ENCODE measurements at places on chromosomes 5 and 9.

- DNase-seq = no peak
Observed at GRCh38 chr5:63247651-63248050, 669.0 kb downstream of the LRRC70 start.

GRCh38 chr9:127129718-127130085 lies 7.3 kb upstream of the ANGPTL2 start:
- no peak for DNase-seq

GRCh38 chr5:61496860-61497259 lies 164.8 kb downstream of the ZSWIM6 start:
- no peak for DNase-seq

GRCh38 chr9:72589667-72590521 lies 68.5 kb downstream of the TMC1 start:
- peak; percentile 76 for DNase-seq

GRCh38 chr5:153883854-153884611 lies 154.7 kb downstream of the FAM114A2 start:
- no peak for DNase-seq

- DNase-seq = no peak
Observed at GRCh38 chr5:89016741-89017303, 133.8 kb upstream of the MEF2C start.

- DNase-seq = no peak
Observed at GRCh38 chr9:135136991-135137832, 49.7 kb downstream of the OLFM1 start.

DNA sequence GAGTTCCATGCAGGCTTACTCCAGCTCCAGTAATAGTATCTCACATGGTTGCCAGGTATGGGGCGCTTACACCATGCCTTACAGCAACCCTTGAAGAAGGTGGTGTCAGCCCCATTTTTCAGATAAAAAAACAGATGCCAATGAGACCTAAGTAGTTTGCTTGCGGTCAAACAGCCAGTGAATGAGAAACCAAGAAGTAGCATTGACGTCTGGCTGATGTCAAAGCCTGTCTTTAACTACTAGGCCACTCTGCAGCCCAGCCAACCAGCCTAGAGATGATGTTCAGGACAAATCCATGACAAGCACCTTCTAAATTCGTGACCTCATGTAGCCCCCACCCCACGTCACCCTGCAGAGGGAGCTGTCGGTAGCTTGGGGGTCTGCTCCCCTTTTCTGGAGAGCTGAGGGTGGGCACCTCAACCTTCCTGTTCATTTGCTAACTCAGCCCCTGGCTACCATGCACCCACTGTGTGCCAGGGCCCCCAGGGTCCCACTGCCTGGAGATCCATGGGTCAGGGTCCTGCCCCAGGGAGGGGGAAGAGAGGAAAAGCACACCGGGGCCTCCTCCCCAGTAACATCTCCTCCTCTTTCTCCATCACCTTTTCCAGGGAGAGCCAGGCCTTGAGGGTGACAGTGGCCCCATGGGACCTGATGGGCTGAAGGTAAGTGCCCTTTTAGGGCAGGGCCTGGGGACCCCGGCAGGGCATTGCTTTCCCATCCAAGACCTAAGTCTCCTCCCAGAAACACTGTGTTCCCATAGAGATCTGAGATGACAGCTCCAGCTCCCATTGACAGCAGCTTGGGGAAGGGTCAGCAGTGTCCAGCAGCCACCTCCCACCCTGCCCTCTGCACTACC lies 52.5 kb upstream of the ORM1 start:
- DNase-seq = no peak

GRCh38 chr5:54904425-54904824 lies 81.0 kb downstream of the ESM1 start:
- DNase-seq = no peak

DNA sequence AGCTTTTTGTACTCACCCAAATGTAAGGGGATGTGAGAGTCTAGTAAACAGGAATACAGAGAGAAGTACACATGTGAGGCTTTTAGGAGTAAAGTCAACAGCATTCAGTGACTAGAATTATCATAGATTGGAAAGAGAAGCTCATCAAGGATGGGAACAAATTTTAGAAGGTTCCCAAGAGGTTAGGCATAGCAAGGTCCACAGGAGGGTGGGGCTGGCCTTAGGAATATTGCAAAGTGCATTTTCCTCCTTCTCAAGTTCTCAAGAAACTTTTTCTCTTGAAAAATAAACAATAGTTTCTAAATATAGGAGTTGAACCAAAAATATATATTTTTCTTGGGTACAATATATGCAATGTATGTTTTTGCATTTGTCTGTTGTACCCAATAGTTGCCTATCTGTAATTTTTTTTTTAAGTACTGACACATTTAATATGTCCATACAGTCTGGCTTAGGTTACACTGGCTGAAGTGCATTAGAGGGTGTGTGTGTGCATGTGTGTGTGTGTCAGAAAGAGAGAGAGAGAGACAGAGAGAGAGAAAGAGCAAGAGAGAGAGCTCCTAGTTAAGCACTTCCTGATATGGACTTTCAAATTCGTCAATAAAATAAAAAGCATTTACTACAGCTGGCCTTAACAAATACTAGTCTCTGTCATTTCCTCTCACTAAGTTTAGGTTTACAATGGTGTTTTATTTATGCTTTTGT lies 62.2 kb downstream of the SNX18 start:
- DNase-seq = no peak

- no peak for DNase-seq
Observed at GRCh38 chr9:37417857-37418618, 4.5 kb upstream of the GRHPR start.

GRCh38 chr9:136572003-136572827 lies 26.4 kb upstream of the NOTCH1 start:
- no peak for DNase-seq

DNA sequence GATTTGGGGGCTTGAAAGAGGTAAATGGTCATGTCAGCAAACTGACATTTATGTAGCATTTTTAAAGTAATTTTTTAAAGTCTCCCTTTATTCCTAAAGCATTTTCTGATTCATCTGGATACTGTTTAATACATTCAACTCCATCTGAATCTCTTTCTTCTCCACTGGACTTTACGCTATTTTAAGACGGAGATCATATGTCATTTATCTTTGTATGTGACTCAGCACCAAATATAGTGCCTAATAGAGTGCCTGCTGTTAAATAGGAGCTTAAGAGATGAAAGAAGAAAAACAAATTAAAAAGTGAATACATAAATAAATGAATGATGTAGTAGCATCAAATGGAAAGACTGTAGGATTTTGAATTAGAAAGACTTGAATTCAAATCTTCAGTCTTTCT lies 548.8 kb upstream of the SMC2 start:
- DNase-seq = no peak

DNA sequence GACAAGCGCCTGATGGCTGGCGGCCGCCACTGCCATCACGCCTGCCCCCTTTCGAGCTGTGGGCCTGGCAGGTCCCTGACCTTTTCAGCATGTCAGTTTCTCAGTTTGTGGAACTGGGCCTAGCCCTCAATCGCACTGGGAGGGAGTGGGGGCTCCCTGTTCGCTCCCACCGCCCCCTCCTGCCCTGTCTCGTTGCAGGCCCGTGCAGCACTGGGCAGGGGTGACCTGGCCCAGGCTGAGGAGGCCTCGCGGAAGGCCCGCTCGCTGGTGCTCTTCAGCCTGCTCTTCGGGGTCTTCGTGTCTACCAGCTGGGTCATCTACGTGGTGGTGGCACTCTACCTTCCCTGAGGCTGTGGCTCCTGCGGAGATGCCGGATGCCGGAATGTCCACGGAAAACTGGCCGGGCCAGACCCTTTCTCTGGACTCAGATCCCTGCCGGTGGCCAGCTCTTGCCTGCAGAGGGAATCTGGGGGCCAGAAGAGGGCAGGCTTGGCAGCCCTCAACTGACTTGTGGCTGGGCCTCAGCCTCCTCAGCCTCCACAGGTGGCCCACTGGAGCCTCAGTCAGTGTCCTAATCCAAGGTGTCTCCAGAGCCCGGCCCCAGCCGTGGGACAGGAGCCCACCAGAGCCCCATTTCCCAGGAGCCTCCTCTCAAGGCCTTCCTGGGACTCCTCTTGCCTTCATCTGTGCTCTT lies 12.7 kb downstream of the PRRT1B start:
- no peak for DNase-seq

GRCh38 chr5:20694121-20694520 lies 706.1 kb upstream of the CDH18 start:
- DNase-seq = no peak

GRCh38 chr9:69899491-69899890 lies 78.9 kb downstream of the CFAP95 start:
- no peak for DNase-seq

DNA sequence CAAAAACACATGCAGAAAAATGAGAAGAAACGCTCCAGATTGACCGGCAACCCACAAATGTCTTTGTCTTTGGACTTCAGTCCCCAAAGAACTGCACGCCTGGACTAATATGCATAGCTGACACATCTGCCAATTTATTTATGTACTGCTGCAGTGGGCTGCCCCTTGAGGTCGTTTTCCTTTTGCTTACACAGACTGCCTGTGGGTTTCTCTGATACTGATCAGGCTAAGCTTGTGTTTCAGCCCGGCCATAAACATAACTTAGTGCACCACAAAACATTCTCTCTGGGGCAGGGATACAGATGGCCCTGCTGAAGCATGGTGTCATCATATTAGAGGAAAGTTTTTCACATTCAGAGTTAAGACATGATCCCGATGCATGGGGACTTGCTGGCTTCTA lies 75.4 kb downstream of the NUDT12 start:
- DNase-seq = no peak

- no peak for DNase-seq
Observed at GRCh38 chr5:57113481-57113880, 60.4 kb upstream of the GPBP1 start.

- DNase-seq = no peak
Observed at GRCh38 chr9:71594541-71594940, 173.8 kb downstream of the CEMIP2 start.

DNA sequence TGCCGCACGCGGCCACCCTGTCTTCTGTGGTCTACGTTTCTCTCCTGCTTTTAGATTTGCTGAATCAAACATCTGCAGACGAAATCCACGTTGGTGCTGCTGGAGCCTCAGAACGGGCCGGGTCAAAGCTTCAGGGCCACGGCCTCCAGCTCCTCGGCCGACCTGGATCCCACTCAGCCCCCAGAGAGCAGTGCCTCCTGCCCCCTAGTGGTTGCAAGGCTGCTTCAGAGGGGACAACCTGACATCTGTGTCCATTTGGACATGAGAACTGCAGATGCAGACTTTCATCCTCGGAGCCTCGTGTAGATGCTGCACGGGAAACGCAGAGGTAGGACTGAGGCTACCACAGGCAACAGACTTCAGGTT lies 23.0 kb upstream of the SLC6A3 start:
- no peak for DNase-seq

DNA sequence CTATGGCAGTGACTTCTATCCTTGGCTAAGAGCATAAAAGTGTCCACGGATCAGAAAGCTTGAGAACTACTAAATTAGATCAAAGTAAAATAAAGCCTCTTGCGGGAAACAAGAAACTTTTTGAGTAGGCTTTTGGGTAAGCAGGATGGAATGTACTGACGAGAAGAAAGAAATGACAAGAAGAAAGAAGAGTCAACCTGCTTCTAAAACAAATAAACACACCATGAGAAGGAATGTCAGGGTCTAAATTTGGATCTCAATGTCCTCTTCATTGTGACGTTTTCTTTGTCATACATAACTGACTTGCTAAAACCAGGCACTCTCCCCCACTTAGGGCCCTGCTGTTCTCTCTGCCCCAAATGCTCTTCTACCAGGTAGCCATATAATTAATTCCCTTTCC lies 290.1 kb upstream of the PTGER4 start:
- no peak for DNase-seq

DNA sequence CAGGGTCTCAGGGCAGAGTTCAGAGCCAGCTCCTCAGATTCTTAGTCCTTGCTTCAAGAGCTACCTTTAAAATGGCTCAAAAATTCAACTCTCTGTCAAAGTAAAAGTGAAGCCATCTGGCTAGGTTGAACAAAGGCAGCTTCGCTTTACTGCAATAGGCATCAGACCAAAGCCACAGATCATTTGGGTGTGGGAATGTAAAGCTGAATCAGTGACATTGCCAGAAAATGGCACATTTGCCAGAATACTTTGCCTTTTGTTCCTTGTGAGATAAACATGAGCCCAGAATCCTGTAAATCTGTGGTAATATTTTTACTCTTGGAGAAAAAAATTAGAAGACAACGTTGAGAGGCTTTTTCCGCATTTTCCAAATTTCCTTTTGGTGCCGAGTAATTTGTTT lies 210.5 kb downstream of the PALM2AKAP2 start:
- DNase-seq = no peak

GRCh38 chr9:91360551-91361290 lies 997 bp downstream of the AUH start:
- DNase-seq = no peak

- DNase-seq = no peak
Observed at GRCh38 chr9:36018891-36019720, 17.6 kb upstream of the RECK start.

GRCh38 chr5:81233080-81233634 lies at the start of gene CKMT2:
Gene CKMT2, plus strand, starts transcription at chr5:81233322. Its CDS starts 17,811 bp downstream, at chr5:81251133.
- no peak for DNase-seq

GRCh38 chr5:160423099-160423498 lies 1.4 kb downstream of the PTTG1 start:
- DNase-seq = no peak

DNA sequence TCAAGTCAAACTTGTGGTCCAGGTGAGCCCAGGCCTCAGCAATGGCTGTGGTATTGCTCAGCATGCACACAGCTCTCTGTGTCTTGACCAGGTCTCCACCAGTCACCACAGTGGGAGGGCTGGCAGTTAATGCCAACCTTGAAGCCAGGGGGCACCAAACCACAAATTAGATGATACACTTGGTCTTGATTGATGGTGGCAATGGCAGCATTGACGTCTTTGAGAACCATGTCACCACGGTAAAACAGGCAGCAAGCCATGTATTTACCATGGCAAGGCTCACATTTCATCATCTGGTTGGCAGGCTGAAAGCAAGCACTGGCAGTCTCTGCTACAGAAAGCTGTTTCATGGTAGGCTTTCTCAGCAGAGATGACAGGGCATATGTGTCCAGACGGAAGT lies 40.0 kb downstream of the NIM1K start:
- peak; percentile 25 for DNase-seq

GRCh38 chr5:16880547-16880946 lies 55.5 kb downstream of the MYO10 start:
- DNase-seq = no peak

- peak; percentile 80 for DNase-seq
Observed at GRCh38 chr9:100216178-100216787, 117.2 kb downstream of the INVS start.

DNA sequence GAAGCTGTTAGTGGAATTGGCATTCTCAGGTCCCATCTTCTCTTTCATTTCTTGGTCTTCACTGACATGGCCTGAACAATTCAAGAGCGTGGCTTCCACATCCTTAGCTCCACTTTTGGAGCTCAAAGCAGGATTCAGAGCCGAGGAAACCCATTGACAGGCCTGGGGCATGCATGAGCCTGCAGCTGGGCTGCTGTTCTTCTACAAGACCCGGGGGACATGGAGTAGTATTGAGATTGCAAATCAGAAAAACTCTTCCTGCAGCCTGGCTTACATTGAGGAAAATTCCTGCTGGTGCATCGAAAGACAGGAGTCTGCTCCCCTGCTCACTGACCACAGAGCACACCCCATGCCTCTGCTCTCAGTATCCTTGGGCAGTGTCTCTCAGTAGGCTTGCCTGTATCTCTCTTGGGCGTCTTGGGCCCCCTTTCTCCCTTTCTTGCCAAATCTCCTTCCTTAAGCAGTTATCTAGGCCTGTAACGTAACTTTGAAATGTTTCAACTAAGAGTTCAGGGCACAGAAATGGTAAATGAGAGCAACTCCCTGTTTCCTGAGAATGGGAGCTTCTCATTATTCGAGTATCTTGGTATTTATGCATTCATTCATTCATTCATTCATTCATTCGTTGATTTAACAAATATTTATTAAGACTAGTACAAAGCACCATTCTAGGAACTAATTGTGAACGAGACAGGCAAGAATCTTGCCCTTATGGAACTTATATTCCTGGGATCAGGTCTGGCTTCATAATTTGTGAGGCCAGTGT lies 603.6 kb upstream of the CLINT1 start:
- no peak for DNase-seq
